Retina (tissue), 1 donor: ENCODE measurements at places on chromosomes 16 and 17.

DNA sequence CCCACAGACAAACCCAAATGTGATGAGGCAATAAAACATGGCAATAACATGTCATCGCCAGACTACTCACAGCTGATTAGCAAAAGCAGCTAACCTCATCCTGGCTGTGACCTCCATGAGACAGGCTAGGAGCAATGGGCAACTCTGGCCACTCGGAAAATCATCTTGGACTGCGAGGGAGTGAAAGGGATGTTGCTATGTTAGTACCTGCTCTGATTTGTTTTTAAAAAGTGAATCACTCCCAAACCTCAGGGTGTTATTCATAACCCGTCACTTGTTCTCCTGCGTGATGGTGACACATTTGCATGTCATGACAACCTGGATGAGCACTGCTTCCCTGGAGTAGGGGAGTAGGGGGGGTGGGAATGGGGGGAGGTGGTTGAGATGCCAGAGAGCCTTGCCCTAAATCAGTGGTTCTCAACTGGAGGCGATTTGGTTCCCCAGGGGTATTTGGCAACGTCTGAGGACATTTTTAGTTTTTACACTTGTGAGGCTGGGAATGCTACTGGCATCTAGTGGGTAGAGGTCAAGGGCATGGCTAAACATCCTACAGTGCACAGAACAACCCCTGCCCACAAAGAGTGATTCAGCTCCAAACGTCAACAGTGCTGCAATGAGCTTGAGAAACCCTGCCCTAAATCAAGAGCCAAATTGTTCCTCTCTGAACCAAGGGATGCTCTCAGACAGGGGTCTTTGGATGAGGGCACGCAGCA is 241.7 kb downstream of the SOX9 start:
- no peak for DNase-seq

DNA sequence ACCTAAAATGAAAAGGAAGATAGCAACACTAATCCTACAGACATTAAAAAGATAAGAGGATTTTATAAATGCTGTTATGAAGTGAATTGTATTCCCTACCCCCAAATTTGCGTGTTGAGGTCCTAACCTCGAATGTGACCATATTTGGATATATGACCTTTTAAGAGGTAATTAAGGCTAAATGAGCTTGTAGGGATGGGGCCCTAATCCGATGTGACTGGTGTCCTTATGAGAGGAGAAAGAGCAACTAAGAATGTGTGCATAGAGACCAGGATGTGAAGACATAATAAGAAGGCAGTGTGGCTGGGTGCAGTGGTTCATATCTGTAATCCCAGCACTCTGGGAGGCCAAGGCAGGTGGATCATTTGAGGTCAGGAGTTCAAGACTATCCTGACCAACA is 48.2 kb upstream of the FAM20A start:
- no peak for DNase-seq

GRCh38 chr17:61000911-61001310 is 323.3 kb downstream of the BCAS3 start:
- no peak for DNase-seq

- no peak for DNase-seq
Measured at GRCh38 chr17:36856903-36857381, 80.3 kb upstream of the LHX1 start.
